ENCODE measurements at places on chromosomes 2 and 18. TPM values are rescaled to one million over a fixed set of nuclear protein-coding genes. Genes with fewer than 3 reads are reported as not detected.

Gene SATB2
- total RNA-seq, result 2.4 TPM

- no peak for DNase-seq
Observed at GRCh38 chr18:2917259-2918047, 70.6 kb downstream of the EMILIN2 start.

- no peak for DNase-seq
Observed at GRCh38 chr2:138205281-138205680, 241.0 kb downstream of the HNMT start.

Gene UGT1A9
- 0.12 TPM for total RNA-seq

DNA sequence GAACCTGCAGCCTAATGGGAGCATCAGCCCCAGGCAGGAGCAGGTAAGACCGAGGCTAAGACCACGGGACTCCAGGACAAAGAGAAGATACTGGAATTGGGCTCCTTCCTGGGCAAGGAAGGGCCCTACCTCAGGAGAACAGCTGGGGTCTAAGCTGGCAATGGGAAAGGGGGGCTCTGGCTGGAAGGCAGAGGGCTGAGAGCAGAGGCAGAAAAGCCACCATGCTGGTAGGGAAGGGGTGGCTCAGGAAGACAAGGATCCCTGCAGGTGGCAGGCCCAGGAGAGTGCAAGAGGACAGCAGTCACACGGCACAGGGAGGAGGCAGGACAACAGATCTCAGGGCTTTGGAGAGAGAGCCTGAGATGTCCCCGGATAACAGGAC lies 203.5 kb downstream of the NDUFA10 start:
- no peak for DNase-seq

Gene LYG1
- 0.65 TPM for total RNA-seq

- DNase-seq, result no peak
Observed at GRCh38 chr2:47510745-47511144, 107.8 kb downstream of the MSH2 start.

Gene NMUR1
- 0.74 TPM for total RNA-seq

DNA sequence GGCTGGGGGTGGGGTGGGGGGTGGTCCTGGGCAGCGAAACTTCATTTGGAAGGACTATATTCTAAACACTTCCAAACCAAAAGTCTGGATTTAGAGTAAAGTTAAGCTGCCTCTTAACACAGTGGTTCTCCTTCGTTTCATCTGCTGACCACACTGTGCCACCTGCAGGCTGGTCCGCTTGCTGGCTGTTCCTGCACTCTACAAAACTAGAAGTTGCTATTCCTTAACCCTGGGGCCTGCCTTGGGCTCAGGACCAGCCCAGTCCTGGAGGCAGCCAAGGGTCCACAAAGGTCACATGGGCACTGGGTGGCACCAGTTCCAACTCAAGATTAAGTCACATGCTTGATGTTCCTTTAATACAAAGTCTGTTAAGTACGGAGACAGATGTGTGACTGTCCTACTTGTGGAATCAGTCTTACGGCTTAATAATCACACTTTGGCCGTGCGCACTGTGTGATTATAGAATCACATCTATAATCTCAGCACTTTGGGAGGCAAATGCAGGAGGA lies 195.4 kb downstream of the FAM210A start:
- DNase-seq, result peak; percentile 67

DNA sequence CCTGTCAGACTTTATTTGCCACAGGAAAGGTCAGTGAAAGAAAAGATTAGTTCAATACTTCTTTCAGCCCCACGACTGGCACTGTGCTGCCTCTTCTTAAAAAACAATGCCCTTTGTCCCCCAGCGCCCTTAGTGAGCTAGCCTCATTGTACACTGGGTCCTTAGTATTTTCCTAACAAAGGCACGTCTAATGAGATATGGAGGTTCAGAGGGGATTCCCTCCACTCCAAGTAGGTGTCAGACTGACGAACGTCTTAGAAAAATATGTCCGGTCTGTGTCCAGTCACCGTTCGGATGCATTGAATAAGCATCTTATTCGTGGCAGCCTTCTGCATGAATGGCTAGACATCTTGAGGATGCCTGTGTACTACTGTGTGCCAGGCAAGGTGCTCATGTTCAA lies 1.1 kb downstream of the FECH start:
- DNase-seq, result no peak

DNA sequence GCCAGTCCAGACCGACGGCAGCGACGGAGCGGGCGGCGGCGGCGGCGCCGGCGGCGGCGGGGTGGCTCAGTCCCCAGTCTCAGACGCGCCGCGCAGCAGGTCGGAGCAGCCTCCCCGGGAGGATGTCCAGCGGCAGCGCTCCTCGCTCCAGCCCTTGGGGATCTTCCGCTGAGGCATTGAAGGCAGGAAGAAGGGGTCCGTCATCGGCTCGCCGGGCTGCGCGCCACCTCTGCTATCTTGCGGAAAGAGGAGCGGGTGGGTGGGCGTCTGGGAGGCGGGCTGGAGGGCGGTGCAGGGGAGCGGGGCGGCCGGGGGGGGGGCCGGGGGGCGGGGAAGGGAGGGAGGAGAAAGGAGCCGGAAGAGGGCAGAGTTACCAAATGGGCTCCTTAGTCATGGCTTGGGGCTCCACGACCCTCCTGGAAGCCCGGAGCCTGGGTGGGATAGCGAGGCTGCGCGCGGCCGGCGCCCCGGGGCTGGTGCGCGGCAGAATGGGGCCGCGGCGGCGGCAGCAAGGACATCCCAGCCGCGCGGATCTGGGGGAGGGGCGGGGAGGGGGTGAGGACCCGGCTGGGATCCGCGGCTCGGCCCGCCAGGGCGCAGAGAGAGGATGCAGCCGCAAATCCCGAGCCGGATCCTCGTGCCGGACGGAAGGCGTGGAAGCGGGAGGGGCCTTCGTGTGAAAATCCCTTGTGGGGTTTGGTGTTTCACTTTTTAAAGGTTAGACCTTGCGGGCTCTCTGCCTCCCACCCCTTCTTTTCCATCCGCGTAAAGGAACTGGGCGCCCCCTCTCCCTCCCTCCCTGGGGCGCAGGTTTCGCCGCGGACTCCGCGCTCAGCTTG lies at the start of gene NETO1:
Gene NETO1, minus strand, starts transcription at position 242 of the 839 bp plus-strand sequence. CDS start 696 bp downstream, outside the sequence.
- no peak for DNase-seq

GRCh38 chr2:64352292-64352691 lies 101.7 kb upstream of the LGALSL start:
- DNase-seq, result no peak

GRCh38 chr2:64405581-64406406 lies 48.2 kb upstream of the LGALSL start:
- DNase-seq, result peak; percentile 52

- no peak for DNase-seq
Observed at GRCh38 chr2:192585418-192585817, 390.7 kb upstream of the TMEFF2 start.

Gene OTOS
- not detected for total RNA-seq

Gene MBD5
- 27.6 TPM for total RNA-seq

DNA sequence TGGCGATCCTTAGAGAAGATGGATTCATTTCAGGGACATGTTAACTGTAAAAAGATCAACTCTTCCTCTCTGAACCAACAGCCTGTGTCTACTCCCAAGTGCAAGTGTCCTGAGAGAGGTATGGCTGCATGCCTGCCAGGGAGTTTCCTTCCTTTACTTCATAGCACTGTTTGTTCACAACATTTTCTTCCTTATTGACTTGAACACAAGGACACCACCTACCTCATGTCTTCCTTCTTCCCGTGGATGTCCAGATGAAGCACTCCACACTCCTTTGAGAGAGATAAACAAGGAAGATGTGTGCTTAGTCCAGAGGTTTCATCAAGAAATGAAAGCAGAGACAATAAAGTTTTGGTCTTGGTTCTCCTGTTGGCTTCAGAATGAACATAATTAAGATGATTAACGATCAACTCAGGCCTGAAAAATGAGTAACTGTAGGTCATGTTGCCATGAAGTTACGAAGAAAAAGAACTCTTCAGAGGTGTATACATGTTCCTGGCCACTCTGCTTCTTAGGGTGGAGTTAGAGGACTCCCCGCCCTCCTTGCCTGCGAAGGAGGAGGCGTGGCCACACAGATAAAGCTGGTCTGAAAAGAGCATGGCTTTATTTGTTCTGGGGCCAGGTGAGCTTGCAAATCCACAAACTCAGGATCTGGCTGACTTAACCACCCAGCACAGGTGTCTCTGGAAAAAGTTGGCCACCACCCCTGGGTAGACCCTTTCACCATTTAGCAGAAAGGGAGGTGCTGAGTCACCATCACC lies 155.0 kb upstream of the KCTD1 start:
- no peak for DNase-seq

DNA sequence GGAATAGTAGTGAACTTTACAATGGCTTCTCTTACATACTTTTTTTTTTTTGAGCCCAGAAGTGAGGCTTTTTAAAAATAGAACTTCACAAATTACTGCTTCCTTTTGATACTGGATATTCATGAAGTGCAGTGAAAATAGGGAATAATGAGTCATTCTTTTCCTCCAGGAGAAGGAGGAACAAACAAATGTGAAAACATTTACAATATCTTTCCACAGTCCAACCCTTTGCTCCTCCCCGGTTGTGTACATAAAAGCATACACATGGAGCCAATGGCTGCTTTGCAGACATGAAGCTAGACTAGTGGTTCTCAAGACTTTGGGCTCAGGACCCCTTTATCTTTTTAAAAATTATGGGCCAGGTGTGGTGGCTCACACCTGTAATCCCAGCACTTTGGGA lies 266.9 kb downstream of the GBX2 start:
- DNase-seq, result no peak

Gene DCC
- total RNA-seq, result 0.03 TPM

Gene SPC25
- 0.85 TPM for total RNA-seq

DNA sequence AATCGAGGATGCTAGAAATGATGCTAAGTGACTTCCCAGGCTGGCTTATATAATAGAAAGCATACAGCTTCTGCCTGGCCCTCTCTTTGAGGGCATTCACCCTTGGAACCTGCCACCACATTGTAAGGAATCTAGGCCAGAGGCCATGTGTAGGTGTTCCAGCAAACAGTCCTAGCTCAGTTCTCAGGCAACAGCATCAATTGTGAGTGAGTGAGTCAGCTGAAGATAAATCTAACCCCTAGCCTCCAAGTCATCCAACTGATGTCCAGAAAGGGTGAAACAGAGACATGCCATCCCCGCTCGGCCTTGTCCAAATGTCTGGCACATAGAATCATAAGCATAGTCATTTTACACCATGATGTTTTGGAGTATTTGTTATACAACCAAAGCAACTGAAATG lies 324.3 kb upstream of the KLHL14 start:
- DNase-seq, result no peak

Gene TNFAIP6
- total RNA-seq, result 5.1 TPM

- DNase-seq, result no peak
Observed at GRCh38 chr2:241463276-241464135, 44.9 kb downstream of the STK25 start.

DNA sequence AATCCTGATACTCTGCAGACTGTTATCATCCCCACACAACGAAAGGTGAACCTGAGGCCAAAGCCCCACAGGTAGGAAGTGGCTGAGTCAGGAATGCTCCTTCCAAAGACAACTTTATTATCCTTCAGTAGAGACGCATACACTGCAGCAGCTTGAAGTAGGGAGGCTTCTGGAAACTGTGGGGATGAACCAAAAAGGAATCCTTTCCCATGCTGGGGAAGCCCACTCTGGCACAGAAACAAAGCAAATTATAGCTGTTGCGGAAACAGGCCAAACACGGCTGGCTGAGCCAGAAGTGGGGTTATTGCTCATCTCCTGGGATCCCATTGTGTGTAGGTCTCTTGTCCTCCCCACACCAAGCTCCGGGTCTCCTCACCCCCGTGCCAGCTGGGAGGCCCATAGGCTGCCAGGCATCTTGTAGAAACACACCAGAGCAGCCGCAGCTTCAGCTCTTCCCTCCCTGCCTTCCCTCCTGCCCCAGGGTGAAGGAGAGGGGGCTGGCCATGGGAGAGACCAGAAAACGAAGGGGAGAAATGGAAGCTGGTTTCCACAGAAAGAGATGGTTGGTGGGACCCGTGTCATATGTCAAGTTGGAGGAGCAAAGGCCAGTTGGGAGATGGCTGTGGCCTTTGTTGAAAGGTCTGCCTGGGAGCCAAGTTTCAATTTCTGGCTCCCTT lies 176.9 kb upstream of the NABP1 start:
- DNase-seq, result no peak

Gene CD8A
- 4.4 TPM for total RNA-seq

- no peak for DNase-seq
Observed at GRCh38 chr2:37585295-37585908, 86.0 kb downstream of the CDC42EP3 start.

DNA sequence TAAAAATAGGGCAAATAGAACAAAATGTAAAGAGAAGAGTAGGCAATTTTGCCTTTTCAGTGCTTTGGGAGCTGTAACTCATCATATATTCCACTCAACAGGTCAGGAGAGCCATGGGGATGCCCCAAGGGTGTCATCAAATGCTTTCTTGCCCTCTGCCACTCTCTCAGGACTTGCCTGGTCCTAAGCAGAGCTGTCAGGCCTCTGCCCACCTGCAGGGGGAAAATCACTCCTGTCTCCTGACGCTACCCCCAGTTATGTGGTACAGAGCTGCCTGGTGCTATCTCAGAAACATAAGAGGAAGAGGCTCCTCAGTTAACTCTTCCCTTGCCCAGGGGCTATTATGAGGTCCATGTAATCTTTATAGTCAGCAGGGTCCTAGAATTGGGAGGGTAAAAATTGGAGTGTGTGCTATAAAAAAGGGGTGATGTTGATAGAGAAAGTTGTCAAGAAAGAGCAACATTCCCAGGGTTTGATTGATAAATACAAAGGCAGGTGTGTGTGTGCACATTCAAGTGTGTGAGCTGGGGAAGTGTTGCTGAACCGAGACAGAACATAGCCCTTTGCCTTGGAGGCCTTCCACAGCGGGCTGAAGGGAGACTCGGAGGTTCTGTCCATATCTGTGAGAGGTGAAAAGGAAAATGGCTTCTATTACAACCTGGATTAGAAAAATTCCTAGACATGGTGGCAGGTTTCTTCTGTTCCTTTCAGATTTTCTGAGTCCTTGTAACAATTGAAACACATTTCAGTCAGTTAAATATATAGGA lies 25.4 kb downstream of the PTPRM start:
- DNase-seq, result no peak

Gene UBXN4
- total RNA-seq, result 75.8 TPM

DNA sequence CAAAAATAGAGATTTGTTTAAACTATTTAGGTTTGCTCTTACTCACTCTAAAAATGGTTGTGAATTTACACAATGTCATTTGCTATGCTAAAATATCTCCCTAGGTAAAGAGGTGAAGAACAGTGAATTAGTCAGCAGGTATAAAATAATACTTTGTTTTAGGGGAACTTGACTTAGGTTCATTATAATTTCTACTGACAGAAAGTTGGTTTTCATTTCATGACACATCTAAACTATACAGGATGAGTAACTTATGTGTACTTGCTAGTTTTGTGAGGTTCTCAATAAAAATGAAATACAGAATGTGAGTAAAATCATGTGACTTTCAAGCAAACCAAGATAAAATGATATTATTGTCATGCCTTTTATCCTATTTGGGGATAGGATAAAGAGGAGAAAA lies 66.0 kb downstream of the DIS3L2 start:
- no peak for DNase-seq

Gene CROCC2
- not detected for total RNA-seq

DNA sequence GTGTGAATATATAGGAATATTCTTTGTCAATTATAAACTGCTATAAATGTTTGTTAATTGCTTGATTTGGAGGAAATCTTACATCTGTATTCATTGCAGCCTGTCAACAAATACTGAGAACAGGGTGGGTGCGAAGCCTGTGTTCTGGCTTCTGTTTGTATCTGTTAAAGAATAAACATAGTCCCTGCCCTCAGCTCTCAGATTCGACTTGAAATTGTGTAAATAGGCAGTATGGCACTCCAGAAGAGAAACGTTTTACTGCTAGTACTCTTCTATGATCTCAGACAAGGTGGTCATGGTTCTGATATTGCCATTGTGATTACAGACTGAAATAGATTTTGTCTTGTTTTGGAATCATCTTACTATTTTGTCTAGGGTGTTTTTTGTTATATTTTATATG lies 92.1 kb downstream of the TANC1 start:
- no peak for DNase-seq

GRCh38 chr2:20976527-20976926 lies 67.3 kb downstream of the APOB start:
- DNase-seq, result no peak
